Activated naive CD8-positive, alpha-beta T cell treated with anti-CD3 and anti-CD28 coated beads for 36 hours (primary cell): ENCODE measurements at places on chromosomes 1 and 21.

DNA sequence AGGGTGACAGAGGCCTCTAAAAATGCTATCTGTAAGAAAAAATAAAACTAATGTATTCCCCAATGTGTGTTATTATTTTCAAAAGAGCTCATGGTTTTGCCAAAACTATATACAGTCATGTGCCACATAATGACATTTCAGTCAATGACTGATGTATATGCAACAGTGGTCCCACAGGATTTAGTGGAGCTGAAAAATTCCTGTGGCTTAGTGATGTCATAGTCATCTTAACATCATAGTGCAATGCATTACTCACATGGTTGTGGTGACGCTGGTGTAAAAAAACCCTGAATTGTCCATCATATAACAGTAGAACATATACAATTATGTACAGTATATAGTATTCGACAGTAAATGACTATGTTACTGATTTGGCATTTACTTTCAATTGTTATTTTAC lies 172.4 kb downstream of the CACNA1E start:
- H3K27me3 ChIP-seq: peaks cover 30% of the 10 kb centered on the region
- H3K27ac ChIP-seq: no peak overlapping the region
- no peak overlapping the region for H3K4me3 ChIP-seq
- DNase-seq: no peak
- H3K4me1 ChIP-seq: peaks cover 4% of the 10 kb centered on the region

GRCh38 chr1:213394837-213395236 lies 343.8 kb downstream of the RPS6KC1 start:
- H3K4me3 ChIP-seq: no peak overlapping the region
- no peaks in the 10 kb centered on the region for H3K27me3 ChIP-seq
- no peak overlapping the region for H3K27ac ChIP-seq
- H3K4me1 ChIP-seq: no peaks in the 10 kb centered on the region

- no peaks in the 10 kb centered on the region for H3K36me3 ChIP-seq
- H3K27ac ChIP-seq: peak overlapping the region; percentile 59
- H3K4me3 ChIP-seq: no peak overlapping the region
- DNase-seq: no peak
- H3K4me1 ChIP-seq: peaks cover 44% of the 10 kb centered on the region
Measured at GRCh38 chr1:203672346-203672745, 45.7 kb downstream of the ATP2B4 start.

DNA sequence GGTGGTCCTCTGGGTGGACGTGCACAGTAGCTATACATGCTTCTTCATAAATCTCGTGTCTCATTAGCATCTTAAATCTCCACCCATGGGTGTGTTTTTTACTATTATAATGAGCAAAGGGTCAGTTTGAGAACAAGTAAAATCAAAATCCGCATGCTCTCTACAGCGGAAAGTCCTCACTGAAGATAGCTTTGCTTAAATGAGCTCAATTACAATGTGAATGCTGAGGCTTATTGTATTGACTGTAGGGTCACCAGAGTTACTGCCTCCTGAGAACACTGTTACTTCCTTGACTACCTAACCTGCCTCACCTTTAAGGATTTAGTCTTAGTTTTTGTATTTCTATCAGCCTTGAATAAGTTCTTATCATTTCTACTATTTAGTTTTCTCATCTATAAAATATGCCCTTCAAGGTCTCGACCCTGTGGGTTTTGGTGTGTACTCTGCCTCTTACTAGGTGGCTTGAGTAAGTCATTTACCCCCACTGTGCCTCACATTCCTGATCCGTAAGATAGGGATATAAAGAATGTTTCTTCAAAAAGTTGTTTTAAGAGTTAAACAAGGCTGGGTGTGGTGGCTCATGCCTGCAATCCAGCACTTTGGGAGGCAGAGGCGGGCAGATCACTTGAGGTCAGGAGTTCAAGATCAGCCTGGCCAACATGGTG lies 7.9 kb downstream of the SLAMF7 start:
- peak overlapping the region; percentile 35 for H3K4me3 ChIP-seq
- DNase-seq: no peak
- no peaks in the 10 kb centered on the region for H3K27me3 ChIP-seq
- peak overlapping the region; percentile 82 for H3K27ac ChIP-seq
- H3K36me3 ChIP-seq: peaks cover 86% of the 10 kb centered on the region

DNA sequence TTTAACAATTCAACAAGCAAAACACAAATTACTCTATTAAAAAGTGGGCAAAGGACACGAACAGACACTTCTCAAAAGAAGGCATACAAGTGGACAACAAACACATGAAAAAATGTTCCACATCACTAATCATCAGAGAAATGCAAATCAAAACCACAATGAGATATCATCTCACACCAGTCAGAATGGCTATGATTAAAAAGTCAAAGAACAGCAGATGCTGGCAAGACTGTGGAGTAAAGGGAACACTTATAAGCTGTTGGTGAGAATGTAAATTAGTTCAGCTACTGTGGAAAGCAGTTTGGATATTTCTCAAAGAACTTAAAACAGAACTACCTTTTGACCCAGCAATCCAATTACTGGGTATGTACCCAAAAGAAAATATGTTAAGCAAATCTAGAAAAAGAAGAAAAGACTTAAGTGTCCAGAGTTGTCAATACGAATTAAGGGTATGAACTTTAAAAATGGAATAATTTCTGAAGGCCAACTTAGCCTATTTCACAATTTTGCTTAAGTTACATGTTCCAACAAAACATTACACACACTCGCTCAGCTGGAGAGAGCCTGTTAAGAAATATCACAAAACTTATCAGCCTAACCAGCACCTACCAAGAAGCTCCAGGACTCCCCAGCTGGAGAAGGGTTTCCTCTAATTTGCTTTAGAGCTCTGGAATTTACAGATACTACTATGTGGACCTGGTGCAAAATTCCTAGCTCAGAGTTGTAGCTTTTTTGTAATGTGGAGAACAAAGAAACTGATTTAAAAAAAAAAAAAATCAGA lies 232.1 kb downstream of the DUSP10 start:
- peaks cover 6% of the 10 kb centered on the region for H3K36me3 ChIP-seq
- H3K4me3 ChIP-seq: no peak overlapping the region
- no peaks in the 10 kb centered on the region for H3K4me1 ChIP-seq
- H3K27ac ChIP-seq: no peak overlapping the region
- DNase-seq: no peak
- peaks cover 11% of the 10 kb centered on the region for H3K27me3 ChIP-seq

- no peaks in the 10 kb centered on the region for H3K36me3 ChIP-seq
- no peak overlapping the region for H3K4me3 ChIP-seq
- no peaks in the 10 kb centered on the region for H3K27me3 ChIP-seq
- peaks cover 46% of the 10 kb centered on the region for H3K4me1 ChIP-seq
Measured at GRCh38 chr1:27618341-27619082, 14.6 kb upstream of the AHDC1 start.
